Activated T-cell treated with anti-CD3 and anti-CD28 coated beads for 4 hours (primary cell): ENCODE measurements at places on chromosomes 5 and 9.

- DNase-seq, result no peak
Measured at GRCh38 chr9:6106711-6107339, 91.4 kb upstream of the RANBP6 start.

DNA sequence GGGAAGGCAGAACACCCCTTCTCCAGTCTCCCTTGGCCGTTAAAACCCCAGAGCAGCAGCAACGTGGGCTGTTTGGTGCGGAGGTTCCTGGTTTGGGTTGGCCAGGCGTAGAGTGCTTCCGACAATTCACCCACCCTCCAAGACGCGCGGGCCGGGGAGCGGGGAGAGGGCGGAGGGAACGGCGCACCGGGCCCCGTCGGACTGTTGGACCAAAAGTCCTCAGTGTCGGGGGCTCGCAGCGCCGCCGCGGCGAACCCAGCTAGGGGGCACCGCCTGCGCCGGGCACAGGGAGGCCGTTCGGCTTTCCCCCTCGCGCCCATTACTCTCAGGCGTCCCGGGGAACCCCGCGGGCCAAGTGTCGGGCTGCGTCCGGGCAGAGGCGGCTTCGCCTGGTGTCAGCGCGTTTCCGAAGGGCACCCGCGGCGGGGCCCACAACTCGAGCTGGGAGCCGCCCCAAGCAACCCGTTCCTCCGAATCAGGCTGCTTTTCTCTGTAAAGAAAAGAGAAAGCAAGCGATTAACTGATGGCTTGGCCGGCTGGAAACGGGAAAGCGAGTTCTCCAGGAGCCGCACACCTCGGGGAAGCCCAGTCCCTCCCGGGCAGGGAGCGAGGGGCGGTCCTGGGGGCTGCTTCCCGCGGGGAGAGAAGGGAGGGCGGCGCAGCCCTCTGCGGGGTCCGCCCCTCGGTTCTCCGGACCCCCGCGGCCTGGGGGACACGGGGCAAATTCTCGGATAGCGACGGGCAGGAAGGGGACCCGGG, 145.5 kb downstream of the ERCC6L2 start:
- DNase-seq, result peak; percentile 29

- DNase-seq, result no peak
Measured at GRCh38 chr5:102048940-102049339, 247.1 kb downstream of the SLCO4C1 start.

DNA sequence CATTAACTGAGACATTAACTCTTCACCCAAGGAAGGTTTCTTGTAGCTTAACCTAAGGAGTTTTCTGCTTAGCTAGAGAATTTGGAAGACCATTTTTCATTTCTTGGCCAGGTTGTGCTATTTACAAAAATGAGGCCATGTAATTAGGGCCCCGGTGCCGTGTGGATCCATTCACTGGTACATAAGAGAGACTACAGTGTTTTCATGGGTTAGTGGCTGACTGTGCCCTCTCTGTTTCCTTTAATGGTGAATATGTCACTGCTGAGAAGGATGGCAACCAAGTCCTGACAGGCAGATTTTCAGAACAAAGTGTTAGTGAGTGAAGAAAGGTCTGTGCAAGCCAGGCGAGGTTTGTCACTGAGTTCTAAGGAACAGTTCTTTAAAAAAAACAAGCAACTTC, 15.4 kb downstream of the MEGF10 start:
- DNase-seq, result no peak

- no peak for DNase-seq
Measured at GRCh38 chr5:15544039-15544438, 44.1 kb downstream of the FBXL7 start.

GRCh38 chr5:1472964-1473628, 27.9 kb upstream of the SLC6A3 start:
- no peak for DNase-seq

DNA sequence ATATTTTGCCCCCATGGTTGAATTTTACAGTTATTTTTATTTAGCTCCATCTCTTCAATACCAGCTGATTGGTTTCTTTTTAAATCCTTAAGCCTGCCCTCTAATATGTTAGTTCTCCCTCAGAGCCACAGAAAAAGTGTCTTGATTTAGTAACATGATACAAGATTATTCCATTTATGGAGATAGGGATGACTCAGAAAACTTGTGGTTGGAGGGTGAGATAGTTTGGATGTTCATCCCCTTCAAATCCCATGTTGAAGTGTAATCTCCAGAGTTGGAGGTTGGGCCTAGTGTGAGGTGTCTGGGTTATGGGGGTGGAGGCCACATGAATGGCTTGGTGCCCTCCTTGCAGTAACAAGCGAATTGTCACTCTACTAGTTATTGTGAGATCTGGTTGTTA, 115.7 kb downstream of the FBXO38 start:
- DNase-seq, result no peak

GRCh38 chr5:79697222-79698170, 7.9 kb downstream of the CMYA5 start:
- no peak for DNase-seq

- no peak for DNase-seq
Measured at GRCh38 chr5:65479527-65479926, 2.2 kb downstream of the ADAMTS6 start.

- no peak for DNase-seq
Measured at GRCh38 chr9:34271265-34272006, 57.6 kb downstream of the KIF24 start.
